ENCODE measurements at places on chromosomes 3 and 15. TPM values are rescaled to one million over a fixed set of nuclear protein-coding genes. Genes with fewer than 3 reads are reported as not detected.

The SIAH2 gene
- total RNA-seq, result 20.3 TPM

GRCh38 chr3:186772701-186773417, 10.5 kb upstream of the EIF4A2 start:
- DNase-seq, result no peak

DNA sequence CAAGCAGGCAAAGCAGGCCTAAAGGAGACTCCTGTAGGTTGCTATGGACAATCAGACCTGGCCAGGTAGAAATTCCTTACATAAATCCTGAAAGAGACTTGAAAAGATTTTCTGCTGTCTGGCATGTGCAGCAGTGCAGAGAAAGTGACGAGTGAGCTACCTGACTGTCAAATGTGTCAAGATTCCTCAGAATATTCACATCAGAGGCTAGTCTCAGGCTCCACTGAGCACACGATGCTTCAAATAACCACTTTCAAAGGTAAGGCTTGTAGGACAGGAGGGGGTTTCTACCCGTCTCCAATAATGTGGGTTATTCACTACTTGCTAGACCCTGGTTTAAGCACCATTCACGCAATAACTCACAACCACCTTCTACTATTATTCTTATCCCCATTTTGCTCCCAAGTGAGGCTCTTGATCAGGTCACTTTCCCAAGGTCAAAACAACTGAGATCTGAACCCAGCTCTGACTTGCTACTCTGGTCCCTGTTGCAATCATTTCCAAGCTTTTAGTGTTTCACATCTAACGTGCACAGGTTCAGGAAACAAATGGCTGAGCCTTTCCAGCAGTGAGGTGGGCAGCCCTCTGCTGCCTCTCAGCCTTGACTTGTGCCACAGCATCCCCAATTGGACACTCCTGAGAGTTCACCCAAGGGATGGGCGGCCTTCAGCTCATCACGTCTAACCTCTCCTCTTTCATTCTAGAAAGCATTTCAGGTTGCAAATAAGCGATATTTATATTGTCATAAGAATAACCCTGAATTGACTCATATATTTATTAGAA, 329.9 kb upstream of the WNT5A start:
- no peak for DNase-seq

- no peak for DNase-seq
Observed at GRCh38 chr3:5138214-5138981, 16.3 kb downstream of the ARL8B start.

Measured in PC-9 (cell line).